ENCODE measurements at places on chromosomes 6 and 20.

- DNase-seq, result no peak
These were observed 47.2 kb downstream of the RRBP1 start for GRCh38 chr20:17634661-17635331.

GRCh38 chr6:34108176-34108575, 37.7 kb downstream of the GRM4 start:
- no peak for DNase-seq

- no peak for DNase-seq
These were observed 516.0 kb downstream of the BTBD3 start for GRCh38 chr20:12433724-12434123.

DNA sequence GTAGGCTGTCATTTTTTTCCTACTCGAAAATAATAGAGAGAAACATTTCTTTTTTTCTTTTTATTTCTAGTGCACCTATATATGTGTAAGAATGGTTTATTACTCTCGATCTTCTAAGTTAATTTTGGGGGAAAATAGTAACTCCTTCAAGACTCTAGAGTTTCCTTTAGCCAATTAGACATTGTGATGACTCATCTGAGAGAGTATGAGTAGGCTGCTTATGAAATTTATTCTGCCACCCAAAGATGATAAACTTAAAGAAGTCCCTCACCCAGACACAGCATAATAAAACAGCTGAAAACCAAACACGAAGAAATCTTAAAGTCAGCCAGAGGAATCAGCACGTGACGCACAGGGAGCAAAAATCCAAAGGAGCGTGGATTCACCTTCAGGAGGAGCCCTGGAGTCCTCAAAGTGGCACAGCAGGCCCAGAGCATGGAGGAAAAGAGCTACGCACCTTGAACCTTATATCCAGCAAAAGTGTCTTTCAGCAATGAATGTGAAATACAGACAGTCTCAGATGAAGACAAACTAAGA, 81.9 kb downstream of the ERMARD start:
- no peak for DNase-seq

DNA sequence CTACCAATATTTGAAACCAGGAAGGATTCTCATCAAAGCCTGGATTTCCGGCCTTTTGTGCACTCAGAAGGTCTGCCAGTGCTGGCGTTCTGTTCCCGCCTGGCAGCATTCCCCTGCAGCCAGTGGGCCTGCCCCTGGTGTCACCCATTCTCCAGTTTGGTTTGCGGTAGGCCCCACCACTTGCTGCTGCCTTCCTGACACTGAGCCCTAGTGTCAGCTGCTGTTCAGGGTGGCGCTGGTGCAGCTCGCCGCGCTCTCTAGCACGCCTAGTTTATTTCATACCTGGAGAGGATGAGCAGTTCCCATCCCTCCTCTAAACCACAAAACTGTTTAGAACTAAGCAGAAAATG, 9.5 kb downstream of the NPEPL1 start:
- DNase-seq, result no peak

- DNase-seq, result no peak
These were observed 252.7 kb downstream of the BMP7 start for GRCh38 chr20:57013741-57014140.

- DNase-seq, result peak; percentile 69
These were observed 11.9 kb downstream of the SLX4IP start for GRCh38 chr20:10447028-10447427.

GRCh38 chr6:105078386-105078708, 101.5 kb downstream of the POPDC3 start:
- DNase-seq, result no peak

- DNase-seq, result no peak
These were observed 52.7 kb downstream of the TPBG start for GRCh38 chr6:82416346-82416745.

DNA sequence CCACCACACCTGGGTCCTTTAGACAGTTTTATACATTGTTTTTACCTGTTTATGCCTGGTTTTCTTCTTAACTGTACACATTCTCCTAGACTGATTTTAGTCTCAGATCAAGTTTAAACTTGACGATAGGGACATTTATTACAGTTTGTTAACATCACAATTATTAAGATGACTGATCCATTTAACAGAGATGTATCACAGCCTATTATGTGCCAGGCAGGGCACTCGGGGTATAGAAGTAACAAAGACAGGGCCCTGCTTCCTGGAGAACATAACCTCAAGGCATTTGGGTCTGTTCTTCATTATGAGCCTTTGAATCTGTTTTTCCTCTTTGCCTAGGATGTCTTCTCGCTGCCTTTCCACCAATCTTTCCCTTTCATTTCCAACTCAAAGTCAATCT, 380.5 kb downstream of the ESR1 start:
- DNase-seq, result no peak

- no peak for DNase-seq
These were observed 54.7 kb downstream of the MRPL14 start for GRCh38 chr6:44072452-44072958.

DNA sequence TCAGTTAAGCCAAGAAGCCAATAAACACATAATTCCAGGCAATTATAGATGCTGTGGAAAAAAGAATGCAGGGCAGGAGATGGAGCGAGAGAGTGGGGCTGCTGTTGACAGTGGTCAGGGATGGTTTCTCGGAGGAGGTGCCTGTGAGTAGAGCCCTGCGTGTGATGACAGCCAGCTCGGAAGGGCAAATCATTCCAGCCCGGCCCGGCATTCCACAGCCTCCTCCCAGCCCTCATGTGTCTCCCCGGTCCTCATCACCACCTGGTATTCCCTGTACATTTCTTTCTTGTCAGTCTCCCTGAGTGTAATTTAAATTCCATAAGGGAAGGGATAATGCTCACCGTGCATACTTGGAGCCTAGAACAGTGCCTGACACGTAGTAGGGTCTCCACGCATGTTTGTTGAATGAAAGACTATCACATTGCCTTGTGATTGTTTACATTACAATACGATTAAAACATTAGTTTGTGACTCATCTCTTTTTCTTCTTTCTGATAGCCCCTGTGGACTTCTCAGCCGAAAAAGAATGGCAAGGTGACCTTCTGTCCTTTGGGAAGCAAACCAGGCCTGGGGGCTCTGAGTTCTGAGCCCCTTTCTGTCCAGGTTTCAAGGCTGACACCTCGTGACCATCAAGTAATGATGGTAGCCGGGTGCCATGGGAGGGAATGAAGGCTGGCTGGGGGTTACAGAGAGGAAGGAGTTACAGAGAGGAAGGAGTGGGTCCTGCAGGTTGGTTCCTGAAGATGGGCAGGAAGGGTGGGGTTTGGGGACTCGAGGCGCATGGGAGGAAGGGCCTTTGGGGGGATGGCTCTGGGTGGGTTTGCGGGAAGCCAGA, 379.5 kb upstream of the SULF2 start:
- no peak for DNase-seq

- DNase-seq, result no peak
These were observed 71.5 kb downstream of the RTN4IP1 start for GRCh38 chr6:106557837-106558236.

- no peak for DNase-seq
These were observed 111.2 kb upstream of the PTPRT start for GRCh38 chr20:43300901-43301300.

- no peak for DNase-seq
These were observed 205.2 kb downstream of the MYLK4 start for GRCh38 chr6:2545383-2546038.

DNA sequence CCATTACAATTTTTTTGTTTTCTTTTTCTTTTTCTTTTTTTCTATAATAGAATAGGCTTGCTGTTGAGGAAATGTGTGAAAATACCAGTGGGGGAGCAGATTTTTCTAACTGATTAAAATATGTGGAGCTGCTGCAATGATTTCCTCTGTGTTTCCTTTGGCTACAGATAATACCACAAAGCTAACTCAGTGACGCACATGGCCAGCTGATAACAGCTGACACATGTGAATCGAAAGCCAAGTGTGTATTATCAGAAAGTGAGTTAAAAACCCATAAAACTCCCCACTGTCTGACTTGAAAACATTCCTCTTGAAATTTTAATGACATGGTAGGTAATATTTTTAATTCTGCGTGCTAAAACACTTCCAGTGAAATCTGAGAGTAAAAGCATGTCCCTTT, 70.8 kb upstream of the AHI1 start:
- DNase-seq, result peak; percentile 27

DNA sequence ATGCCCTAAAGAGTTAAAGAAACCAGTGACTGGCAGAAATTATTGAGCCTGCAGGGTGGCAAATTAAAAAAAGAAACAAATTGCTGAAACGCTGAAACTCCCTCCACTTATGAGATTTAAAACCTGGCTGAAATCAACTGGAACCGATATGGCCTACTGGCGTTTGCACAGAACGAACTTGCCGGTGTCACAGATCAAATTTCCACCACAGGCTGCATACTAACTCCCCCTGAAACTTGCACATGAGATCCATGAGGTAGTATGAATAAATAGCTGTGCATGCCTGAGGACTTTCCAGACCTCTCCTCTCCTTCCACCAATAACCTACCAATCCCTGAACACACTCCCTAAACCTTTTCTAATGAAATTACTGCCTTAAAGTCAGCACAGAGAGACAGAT, 150.4 kb downstream of the RNGTT start:
- no peak for DNase-seq

DNA sequence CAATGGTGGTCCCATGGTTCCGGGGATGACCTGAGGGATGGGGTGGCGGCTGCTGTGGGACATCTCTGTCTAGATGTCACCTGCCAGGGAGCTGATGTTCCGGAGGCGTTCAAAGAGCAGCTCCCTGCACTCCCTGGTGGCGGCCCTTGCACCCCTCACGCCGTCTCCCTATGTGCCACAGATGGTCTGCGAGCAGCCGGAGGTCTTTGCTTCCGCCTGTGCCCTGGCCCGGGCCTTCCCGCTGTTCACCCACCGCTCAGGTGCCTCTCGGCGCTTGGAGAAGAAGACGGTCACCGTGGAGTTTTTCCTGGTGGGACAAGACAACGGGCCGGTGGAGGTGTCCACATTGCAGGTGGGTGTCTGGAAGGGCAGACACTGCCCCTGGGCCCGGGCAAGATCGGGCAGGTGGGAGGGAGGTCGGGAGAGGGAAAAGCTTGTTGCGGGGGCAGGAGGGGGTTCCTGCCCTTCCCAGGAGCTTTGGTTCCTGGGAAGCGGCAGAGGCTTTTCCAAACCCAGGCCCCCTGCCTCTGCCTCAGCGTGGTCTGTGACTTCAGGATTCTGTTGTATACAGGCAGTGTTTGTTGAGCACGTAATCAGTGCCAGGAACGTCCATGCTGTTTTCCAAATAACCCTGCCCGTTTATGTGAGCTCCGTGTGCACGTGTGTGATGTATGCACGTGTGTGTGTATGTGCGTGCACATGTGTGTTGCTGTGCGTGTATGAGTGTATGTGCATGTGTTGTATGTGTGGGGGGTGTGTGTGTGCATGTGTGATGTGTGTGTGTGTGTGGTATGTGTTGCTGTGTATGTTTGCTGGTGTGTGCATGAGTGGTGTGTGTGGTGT, 1.9 kb downstream of the NPEPL1 start:
- DNase-seq, result no peak

GRCh38 chr6:165486183-165487137, 176.6 kb downstream of the PDE10A start:
- no peak for DNase-seq

GRCh38 chr6:120876424-120876823, 457.9 kb downstream of the TBC1D32 start:
- DNase-seq, result no peak

- no peak for DNase-seq
These were observed 674.2 kb upstream of the MANEA start for GRCh38 chr6:94902974-94903628.

DNA sequence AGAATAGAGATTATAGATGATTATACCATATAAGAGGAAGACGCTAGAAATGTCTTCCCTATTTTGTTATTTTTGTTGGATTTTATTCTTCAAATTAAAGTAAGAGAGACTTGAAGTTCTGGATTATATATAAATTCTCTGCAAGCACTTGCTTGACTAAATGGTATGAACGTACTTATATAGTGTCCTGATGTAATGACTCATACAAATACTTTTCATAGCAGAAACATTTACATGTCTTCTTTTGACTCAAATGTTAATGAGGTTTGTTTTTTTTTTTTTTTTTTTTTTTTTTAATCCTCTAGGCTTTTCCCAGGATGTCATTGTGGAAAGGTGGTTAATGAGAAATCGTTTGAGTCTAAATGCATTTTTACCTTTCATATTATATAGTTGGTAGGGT, 55.0 kb downstream of the PDE7B start:
- DNase-seq, result peak; percentile 16

DNA sequence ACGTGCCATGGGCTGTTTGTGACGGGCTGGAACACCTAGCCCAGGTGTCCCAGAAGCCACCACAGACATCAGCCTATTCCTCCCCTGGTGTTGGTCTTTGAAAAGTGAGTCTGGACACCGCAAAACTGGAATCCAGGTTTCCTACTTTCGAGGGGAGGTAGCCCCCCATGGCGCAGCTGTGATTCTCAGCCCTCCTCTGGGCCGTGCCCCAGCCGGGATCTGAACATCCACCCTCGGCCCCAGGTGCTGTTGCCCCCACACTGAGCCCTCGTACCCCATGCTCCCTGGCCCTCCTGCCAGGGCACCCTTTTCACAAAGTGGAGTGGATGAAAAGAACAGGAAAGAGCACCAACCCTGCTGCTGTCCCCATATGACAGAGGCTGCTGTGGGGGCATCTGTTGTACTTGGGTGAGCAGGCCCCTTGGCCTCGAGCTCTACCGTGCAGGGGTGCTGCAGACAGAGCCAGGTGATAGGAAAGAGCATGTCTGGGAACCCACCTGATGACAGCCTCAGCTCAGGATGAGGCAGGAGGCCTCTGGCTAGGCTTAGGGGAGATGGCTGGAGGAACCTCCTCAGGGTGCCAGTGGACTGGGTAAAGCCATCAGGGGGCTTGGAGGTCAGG, 18.8 kb upstream of the MAS1L start:
- no peak for DNase-seq

DNA sequence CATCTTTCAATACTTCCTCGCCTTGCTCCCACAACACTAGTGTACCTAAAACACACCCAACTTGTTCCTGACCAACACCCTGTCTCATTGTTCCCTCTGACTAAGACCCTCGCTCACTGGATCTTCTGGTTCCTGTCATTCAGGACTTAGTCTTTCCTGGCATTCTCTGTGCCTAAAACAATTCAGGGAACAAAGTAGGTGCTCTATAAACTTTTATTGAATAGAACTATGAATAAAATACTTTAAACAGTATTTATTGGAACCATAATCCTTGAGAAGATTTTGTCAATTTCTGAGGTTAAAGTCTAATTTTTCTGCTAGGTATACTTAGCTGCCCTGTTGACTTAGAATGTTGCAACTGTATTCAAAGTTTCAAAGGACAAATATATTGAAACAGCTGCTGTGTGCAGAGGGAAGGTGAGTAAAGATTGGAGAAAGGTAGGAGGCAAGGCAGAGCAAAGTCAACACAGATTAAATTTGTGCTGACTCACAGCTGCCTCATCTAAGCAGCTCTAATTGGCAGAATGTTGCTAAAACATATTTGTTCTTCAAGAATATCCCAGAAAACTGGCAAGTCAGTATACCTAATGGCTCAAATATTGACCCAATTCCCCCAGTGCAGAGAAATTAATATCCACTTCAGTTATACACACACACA, 37.6 kb downstream of the GSTA2 start:
- DNase-seq, result no peak

DNA sequence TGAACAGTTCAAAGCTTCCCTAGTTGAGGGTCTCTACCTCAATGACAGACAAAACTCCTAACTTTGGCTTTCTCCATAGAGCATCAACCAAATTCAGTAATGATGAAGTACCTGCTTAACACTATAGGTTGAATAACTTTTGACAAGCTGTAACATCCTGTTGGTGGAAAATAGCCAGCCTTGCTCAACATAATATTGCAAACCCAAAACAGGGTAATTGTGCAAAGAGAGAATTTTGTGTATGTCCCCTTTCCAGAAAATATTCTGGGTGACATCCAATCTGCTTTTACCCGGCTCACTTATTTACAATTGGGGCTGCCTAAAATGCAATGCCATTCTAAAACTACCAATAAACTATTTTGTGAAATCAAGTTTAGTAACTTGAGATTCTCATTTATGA, 72.8 kb downstream of the ATXN1 start:
- no peak for DNase-seq
